Inflammatory macrophage (primary cell): ENCODE measurements at places on chromosomes 11 and 22.

- DNase-seq = peak; percentile 99
Observed at GRCh38 chr22:39319284-39320022, at the start of gene RPL3. Gene RPL3 (minus strand): TSS chr22:39319623. CDS start chr22:39319597, 26 bp downstream.

DNA sequence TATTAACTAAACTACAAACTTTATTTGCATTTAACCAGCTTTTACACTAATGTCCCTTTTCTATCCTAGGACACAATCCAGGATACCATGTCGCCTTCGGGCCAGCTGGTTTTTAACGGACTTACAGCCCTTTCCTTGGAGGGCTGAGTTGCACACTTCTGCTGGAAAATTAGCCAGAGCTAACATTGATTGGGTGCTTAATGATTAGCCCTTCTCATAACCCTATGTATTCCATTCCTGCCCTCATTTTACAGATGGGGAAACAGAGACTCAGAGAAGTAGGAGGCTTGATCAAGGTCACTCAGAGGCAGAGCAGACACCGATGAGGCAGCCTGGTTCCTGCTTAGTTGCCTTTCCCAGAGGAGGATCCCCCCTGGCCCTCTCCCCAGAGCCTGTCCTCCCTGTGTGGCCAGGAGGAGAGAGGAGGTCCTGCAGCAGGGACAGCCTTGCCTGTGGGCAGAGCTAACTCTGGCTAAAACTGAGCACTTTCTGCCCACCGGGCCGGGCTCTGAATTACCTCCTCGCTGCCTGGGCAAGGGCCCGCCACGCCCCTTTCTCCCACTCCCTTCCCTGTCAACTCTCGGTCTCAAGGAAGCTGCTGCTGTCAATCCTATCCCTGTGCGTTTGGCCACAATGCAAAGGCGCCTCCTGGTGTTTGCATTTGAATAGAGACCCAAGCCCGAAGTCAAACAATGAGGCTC, 59.6 kb upstream of the PAX6 start:
- peak; percentile 26 for DNase-seq

GRCh38 chr11:88151709-88152265, 23.5 kb downstream of the RAB38 start:
- DNase-seq = no peak

GRCh38 chr11:10522921-10523320, 18.1 kb downstream of the RNF141 start:
- no peak for DNase-seq

DNA sequence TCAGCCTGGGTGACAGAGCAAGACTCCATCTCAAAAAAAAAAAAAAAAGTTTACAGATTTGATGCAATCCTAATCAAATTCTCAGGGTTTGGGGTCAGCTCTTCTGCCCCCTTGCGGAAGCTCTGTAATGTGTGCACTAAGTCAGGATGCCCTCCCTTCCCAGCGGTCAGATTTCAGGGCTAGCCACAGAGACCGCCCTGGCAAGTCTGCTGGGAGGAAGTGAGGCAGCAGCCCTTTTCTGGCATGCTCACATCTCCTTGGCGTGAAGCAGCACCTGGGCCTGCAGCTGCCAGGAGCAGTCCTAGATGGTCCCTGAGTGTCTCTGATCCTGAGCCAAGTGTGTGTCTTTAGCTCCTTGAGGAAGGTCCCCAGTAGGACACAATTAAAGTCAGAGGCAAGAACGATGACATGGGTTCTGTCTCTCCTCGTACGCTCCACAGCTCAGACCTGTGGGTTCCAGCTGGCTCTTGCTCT, 10.9 kb upstream of the APOBEC3C start:
- DNase-seq = peak; percentile 89

DNA sequence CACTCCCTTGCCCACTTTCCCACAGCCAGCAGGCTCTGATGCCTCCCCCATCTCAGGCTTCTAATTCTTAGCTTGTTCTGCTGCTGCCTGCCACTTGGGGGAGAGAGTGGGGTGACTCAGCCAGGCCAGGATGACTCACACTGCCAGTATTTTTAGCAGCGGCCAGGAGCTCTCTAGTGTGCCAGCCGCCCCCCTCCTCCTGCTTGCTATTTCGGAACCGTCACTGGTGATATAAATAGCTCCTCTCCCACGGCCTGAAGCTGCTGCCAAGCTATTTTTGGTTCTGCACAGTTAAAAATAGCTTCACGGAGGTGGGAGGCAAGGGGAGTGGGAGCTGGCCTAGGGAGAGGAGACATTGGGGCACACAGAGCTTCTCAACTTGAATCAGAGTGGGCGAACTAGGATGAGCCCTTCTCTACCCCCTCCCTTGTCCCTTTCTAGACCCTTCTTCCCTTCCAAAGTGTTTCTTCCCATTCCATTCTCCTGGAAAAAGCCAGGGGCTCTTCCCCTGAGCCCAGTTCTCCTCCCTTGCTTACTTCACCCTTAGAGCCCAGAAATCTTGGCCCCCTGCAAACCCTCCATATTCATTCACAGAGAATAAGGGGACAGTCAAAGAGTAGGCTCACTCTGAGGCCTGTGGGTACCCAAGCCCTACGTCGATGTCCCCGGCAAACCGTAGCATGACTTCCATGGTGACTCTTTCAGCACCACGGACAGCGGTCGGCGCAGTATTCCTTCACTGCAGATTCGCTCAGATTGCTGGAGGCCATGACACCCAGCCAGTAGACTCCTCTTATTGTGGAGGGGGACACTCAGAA, 2.5 kb upstream of the NPAS4 start:
- DNase-seq = peak; percentile 94

GRCh38 chr11:67666676-67667489, 7.5 kb downstream of the ALDH3B2 start:
- no peak for DNase-seq

DNA sequence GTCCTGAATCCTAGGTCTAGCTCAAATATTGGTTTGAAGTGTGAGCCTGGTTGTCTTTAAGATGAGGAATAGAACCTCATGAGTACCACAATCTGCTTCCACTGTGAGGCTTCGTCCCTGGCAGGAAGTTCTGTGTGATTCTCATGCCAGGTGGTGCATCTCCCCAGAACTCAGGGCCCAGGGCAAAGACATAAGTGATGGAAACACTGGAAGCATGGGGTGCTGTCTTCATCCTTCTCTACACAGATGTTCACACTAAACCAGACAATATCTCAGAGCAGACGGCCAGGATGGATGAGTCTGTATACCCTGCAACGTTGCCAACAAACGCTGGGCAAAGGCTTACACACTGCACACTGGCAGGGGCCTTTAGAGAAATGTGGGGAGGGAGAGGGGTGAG, 475.9 kb upstream of the B3GAT1 start:
- DNase-seq = no peak

DNA sequence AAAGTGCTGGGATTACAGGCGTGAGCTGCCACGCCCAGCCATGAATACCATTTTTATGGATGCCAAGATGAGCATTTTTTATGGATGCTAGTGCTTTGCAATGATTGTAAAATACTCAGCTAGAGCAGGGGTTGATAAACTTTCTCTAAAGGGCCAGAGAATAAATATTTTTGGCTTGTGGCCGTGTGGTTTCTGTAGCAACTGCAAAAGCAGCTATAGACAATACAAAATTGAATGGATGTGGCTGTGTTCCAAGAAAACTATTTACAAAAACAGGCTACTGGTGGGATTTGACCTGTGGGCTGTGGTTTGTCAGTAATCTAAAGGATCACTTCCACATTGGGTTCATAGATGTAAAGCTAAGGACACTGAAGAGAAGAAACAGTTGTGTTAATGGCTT, 56.0 kb downstream of the COMMD9 start:
- no peak for DNase-seq

DNA sequence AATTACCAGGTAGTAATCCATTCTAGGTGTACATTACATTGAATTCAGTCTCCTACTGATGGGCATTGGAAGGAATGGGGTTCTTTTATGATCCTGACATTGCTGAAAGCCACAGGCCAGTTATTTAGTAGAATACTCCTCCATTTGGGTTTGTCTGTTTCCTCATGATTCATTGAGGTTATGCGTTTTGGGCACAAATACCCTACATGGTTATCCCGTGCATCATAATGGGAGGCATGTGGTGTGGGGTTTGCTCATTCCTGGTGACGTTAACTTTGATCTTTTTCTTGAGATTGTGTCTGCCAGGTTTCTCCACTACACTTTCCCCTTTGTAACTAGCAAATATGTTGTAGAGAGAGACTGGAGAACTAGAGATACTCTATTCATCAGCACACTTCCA, 5.5 kb downstream of the FOLR3 start:
- DNase-seq = no peak

DNA sequence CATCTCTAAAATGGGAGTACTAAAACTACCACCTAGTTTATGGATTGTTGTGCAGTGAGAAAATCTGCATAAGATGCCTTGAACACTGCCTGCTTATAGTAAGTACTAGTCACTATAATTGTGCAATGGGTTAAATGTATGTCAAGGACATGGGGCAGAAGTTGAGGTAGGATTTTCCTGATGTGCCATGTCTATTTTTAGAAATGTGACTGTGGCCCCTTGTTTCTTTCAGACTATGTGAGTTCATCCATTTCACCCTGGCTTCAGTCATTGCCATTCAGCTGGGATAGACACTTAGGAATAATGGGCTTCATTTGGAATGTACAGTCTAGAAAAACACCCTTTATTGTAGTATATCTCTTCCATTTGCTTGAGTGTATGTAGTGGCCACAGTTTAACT, 51.4 kb downstream of the BDNF start:
- no peak for DNase-seq

DNA sequence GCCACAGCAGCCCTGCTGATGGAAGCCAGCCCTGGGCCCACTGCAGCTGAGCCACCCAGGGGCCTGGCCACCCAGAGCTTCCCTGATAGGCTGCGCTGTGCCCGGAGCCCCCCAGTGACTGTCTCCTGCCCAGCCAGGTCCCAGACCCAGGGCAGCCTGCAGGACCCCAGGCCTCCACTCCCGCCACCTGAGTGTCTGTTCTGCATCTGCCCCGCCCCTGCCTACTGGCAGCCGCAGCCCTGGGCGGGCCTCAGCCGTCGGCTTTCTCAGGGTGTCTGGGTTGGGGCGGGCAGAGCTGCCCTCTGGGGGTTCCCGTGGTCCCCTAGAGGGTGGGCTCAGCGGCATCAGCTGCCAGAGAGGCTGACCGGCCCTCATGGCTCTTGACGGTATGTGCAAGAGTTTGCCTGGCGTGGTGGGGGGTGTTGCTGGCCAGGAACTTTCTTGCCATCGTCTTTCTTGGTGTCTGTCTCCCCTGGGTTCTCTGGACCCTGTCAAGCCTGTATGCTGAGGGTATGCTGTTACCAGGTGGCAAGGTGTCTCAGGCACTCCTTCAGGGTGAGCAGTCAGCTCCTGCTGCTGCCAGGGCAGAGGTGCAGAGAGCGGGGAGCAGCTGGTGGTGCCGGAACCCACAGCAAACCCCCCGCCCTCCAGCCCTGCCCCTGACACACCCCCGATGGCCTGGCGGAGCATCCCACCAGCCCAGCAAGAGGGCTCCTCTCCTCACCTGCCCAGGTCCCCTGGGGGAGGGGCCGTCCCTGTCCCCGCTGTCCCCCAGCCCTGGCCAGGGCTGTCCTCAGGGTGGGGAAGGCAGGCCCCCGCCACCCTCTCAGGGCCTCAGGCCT, 12.2 kb upstream of the PIM3 start:
- no peak for DNase-seq

- no peak for DNase-seq
Observed at GRCh38 chr11:129701706-129702105, 113.9 kb upstream of the TMEM45B start.

DNA sequence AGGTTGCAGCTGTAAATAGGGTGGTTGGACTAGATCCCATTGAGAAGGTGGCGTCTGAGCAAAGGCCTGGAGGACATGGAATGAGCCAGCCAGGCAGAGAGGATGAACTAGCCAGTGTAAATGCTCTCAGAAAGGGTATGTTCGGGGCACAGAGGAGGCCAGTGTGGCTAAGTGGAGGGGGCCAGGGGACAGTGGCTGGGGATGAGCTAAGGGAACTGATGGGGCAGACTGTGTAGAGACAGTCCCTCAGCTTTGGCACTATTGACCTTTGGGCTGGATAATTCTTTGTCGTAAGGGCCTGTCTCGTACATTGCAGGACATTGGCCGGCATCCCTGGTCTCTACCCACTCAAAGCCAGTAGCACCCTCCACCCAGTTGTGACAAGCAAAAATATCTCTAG, 43.7 kb upstream of the ISX start:
- no peak for DNase-seq

DNA sequence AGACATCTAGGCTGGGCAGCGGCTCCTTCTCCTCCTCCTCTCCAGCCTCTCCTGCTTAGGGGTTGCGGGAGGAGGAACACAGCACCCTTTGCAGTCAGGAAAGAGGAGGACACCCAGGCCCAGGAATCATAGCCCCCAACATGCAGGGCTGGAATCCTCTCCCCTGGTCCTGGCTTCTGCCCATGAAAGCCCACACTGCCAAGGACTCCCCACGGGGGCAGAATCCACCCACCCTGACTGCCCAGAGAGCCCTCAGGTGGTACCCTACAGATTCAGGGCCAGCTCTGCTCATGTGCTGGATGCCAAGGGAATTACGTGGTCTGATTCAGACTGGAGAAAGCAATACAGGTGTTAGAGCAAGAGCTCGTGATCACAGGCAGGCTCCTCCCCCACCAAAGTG, 4.5 kb downstream of the ESS2 start:
- no peak for DNase-seq

DNA sequence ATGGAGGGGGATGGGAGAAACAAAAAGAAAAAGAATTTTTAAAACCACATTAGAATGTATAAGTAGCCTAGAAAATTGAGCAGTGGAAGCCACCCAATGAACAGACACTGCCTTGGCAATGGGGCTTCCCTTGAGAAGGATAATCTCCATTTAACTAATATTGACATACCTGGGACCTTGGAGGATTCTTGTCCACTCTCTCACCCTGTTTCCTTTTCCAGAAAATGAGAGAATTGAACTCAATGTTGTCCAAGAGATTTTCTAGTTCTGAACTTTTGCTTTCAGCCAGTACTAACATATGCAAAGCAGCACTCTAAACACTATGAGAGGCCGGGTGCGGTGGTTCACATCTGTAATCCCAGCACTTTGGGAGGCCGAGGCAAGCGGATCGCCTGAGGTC, 524 bp downstream of the MS4A8 start:
- no peak for DNase-seq

DNA sequence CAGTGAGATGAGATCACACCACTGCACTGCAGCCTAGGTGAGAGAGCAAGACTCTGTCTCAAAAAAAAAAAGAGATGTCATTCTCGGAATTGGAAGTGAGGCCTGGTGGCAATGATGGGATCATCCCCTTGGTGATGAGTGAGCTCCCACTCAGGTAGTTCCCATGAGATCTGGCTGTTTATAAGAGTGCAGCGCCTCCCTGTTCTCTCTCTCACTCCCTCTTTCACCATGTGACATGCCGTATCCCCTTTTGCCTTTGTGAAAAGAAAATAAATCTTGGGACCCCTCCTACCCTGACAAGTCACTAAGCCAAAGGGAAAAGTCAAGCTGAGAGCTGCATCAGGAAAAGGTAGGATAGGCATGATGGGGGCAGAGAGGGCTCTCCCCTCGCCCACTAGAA, 28.8 kb downstream of the ZNF70 start:
- DNase-seq = no peak
